ENCODE measurements at places on chromosomes 5 and 9.

DNA sequence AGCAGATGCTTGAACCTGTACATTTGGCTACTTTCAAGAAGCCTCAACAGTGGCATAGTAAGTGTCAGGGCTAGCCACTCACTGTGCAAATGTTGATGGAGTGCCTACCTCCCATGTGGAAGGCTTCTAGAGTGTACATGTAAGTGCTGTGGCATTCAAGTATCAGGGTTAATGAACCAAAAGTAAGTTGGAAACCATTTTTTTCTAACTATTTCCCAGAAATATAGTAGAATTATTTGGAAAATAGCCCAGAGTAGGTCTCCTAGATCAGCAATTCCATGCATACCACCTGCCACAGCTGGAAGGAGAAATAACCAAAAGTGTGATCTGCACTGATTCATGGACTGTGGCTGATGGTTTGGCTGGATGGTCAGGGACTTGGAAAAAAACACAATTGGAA is 53.3 kb downstream of the FOXD1 start:
- DNase-seq = no peak

DNA sequence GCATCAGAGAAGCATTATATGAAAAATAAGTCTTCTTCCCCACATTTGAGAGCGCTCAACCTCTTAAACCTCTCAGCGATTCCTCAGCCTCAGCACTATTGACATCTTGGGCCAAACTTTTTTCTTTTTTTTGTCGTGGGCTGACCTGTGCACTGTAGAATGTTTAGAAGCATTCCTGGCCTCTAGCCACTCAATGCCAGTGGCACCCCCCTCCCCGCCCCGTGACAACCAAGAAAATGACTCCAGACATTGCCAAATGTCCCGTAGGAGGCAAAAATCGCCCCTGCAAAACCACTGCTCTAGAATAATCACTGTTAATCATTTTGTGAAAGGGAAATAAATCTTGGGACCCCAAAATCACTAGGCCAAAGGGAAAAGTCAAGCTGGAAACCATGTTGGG is 129.1 kb upstream of the BOD1 start:
- DNase-seq = no peak

- DNase-seq = no peak
Observed at GRCh38 chr5:148831590-148832565, 5.5 kb downstream of the ADRB2 start.

DNA sequence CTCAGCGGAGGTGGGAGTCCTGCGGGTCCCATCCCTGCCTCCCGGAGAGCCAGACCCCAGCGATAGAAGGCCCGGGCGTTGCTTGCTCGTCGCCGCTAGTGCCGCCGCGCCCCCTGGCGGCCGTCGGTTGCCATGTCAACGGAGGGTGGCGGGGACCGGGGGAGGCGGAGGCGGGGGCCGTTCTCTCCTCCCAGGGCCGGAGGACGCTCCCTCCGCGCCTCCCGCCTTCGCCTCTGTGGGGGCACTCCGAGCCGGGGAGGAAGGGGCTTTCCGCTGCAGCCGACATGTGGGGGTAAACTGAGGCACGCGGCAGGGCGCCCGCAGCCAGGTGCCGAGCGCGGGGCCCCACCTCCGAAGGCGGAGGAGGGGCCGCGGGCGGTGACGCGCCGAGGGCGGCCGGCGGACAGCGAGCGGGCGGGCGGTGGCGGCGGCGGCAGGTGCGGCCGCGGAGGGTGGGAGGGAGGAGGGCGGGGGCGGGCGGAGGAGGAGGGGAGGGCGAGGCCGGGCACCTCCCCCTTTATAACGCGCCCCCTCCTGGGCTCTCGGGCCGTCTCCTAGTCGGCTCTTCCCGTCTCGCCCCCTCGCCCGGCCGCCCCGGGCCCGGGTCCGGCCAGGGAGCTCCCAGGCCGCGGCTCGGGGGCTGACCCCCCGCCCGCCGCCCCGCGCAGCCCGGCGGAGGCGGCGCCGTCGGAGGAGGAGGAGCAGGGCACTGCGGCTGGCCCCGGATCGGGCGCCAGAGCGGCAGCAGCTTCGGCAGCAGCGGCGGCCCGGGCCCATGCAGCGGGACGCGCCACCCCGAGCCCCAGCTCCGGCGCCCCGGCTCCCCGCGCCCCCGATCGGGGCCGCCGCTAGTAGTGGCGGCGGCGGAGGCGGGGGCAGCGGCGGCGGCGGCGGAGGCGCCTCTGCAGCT is 556 bp upstream of the CDK9 start:
- DNase-seq = peak; percentile 74

DNA sequence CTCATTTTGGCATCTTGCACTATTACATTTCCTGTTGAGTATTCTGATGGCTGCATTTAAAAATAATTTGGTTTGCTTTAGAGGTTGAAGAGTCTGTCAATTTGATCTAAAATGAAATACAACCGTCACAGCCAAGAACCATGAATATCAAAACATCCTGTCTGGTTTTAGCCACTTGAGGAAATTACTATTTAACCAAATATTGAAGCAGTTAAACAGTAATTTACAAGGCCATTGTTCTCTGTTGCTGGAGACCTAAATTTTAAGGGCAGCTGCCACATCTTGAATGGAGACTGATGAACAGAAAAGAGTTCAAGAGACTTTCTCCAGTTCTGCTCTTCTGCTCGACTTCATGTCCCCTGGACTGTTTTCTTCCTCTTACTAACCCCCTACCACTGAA is 549.4 kb downstream of the LRRC70 start:
- DNase-seq = no peak

GRCh38 chr5:96990102-96990501 is 54.2 kb downstream of the LNPEP start:
- DNase-seq = no peak

DNA sequence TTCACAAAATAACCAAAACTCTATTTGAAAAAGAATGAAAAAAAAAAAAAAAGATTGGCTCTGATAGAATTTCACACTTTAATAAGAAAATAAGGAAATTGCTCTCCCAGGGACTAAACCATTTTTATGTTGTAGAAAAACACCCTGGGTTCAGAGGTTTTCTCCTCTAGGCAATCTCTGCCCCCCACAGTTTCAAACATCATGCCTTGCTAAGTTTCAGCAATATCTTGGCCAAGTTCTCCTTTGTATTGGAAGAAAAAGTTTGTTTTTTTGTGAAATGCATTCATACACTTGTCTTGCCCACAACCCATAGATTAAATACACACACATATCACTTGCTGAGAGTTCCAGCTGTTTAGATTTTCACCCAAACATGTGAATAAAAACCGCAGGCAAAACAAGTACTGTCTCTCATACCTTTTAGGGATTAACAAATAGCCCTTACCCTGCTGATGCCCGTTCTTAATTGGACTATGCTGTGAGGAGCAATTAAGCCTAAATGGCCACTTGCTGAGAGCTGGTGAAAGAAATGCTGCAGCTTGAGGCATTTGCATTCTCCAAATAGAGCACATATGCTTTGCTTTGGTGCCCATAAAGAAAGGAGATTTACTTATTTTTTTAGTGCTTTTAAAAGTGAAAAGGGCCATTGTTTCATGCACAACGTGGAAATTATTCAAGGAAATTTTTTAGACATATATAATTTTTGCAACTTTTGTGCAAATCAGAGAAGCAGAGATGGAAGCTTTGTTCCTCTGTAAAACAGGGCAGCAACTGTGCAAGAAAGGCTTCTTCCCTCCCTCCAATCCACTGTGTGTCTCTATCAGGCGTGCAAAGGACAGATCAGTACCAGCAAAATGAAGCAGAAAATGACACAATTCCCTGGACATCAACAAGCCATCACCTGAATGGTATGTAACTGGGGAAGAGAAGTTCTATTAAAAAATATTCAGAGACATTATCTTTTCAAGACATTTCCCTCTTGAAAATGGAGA is 262.4 kb upstream of the KIF2A start:
- DNase-seq = no peak

GRCh38 chr5:112634166-112634565 is 103.5 kb upstream of the APC start:
- no peak for DNase-seq

- DNase-seq = no peak
Observed at GRCh38 chr5:83488821-83489220, 17.3 kb downstream of the VCAN start.

GRCh38 chr9:70902171-70902570 is 219.2 kb downstream of the TRPM3 start:
- no peak for DNase-seq

- no peak for DNase-seq
Observed at GRCh38 chr9:136901516-136902258, 15.4 kb downstream of the TRAF2 start.

DNA sequence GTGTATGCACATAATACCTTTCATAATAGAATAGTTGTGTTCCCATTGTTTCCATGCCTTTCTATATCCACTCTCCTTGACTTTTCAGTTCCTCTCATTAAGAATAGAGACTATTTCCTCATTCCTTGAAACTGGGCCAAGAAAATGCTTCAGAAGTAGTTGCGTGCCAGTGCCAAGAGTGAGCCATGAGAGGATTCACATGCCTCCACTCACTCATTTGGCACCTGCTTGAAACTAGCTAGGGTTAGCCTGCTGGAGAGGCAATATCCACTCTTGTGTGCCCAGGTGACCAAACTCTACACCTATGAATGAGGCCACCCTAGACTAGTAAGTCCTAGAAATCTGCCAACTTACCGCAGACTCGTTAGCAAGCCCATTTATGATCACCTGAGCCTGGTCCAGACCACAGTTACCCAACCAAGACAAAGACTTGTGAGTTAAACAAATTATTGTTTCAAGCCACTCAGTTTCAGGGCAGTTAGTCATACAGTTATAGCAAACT is 276.3 kb downstream of the EPB41L4A start:
- no peak for DNase-seq

- no peak for DNase-seq
Observed at GRCh38 chr9:136732444-136733178, 10.1 kb downstream of the LCN10 start.

GRCh38 chr9:26369093-26369492 is 523.5 kb downstream of the CAAP1 start:
- DNase-seq = no peak

DNA sequence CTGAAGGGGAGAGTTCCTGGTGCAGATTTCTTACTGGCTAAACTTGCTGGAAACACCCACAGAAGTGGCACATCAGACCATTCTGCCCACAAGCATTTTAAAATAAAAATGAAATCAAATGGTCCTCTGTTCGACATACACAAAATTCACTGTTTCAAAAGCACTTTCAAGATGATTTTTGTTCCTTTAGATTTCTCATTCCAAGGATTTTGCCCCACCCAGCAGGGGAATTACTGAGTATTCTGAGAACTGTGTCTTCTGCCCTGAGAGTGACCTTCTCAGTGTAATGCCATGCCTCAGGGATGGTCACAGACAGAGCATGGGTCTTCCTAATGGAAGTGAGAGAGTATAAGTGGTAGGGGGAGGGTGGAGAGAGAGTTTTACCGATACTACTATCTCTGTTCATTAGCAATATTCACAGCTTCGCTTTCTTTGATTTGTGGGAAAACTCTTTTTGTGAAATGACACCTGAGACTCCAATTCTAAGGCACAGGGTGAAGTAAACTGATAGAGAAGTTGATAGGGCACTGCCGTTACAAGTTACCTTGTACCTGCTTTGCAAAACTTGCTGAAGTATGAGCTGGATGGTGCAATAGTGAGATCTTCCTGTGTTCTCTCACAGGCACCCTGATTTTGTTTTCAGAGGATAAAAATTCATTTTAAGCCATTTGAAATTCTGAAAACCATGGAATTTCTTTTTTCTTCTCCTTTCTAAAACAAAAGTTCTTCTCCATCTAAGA is 95.8 kb upstream of the CD180 start:
- DNase-seq = no peak

DNA sequence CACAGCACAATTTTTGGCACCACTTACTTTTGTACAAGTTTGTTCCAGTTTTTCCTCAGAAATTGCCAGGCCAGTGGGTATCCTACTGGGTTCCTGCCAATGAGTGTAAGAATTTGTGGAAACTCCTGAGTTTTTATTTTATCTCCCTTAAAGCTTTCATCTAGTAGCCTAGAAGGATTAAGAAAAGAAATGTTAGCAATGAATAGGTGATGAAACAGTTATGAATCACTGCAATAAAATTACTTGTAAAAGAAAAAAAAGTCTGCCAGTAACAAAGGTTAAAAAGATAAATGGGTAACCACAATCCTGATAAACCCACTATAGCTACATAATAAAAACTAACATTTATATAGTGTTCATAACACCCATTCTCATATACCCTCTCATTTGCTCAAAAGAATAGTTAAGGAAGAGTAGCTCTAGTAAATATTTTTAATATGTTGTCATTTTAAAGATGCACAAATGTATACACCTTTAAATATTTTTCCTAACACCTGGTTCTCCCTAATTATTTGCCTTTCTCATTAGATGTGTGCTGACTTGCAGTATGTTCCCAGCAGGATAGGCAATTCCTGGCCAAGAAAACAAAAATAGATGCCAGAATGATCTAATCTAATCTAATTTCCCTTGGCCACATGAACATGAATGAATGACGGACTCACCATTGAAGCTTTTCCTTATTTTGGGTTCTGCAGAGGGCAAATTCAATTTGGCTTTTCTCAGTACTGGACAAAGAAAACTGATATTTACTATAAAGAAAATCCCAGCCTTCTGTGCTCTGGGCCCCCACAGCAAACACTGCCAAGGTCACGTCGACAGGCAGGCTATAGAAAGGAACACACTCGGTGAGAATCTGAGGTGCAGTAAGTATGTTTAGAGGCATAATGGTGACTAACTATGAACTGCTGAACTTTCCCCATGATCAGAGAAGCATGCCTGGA is 26.4 kb downstream of the ERAP1 start:
- no peak for DNase-seq

DNA sequence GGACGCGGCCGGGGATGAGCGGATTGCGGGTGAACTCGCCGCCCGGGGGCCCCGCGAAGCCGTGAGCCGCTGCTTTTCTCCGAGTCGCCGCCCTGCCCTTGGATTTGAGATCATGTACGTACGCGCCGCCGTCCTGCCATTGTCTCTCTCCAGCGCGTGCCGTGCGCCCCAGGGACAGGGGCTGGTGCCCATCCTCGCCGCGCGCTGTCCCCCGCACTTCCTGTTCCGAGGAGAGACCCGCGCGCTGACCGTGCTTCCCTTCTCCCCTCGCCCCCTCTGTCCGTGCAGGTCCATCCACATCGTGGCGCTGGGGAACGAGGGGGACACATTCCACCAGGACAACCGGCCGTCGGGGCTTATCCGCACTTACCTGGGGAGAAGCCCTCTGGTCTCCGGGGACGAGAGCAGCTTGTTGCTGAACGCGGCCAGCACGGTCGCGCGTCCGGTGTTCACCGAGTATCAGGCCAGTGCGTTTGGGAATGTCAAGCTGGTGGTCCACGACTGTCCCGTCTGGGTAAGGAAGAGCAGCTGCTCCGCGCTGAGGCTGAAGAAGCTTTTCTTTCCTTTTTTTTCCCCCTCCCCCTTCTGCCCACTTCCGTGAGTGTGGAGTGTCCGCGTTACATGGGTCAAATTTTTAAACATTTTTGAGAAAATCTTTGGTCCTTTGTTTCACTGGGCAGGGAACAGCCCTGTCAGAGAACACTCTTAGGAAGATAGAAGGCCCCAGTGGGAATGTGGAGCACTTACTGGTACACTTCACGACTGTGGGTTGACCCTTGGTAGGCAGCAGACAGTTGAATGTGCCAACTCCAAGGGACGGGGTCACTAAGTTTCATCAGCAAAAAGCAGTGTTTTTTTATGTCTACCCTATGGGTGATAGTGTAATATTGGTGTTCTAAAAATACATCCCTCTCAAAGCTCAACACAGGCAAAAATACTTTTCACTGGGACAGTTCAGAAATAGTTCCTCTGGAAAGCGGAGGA is 727 bp downstream of the RHOBTB3 start:
- DNase-seq = no peak
